ENCODE measurements at places on chromosomes 3 and 15. TPM values are rescaled to one million over a fixed set of nuclear protein-coding genes. Genes with fewer than 3 reads are reported as not detected.

DNA sequence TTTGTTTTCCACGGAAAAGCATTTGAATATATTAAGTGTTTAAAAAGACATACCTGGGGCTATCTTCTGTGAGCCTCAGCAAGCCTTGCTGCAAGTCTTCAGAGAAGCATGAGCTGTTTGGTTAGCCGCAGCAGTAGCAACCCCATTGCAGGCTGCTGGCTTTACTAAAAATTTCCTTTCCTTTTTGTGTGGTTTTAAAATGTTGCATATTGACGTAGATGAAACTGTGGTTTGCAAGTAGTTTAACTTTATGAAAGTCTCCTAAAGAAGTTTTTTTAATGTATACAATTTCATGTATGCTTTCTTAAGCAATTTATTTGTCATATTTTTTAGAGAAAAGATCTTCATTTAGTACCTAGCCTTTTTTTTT lies at the start of gene GPR171:
GPR171 (minus strand) TSS at position 166 of the 370 bp plus-strand sequence. CDS start 3,830 bp downstream, outside the sequence.
- no peak for DNase-seq

The RPL4 gene
- 7,927 TPM for total RNA-seq

DNA sequence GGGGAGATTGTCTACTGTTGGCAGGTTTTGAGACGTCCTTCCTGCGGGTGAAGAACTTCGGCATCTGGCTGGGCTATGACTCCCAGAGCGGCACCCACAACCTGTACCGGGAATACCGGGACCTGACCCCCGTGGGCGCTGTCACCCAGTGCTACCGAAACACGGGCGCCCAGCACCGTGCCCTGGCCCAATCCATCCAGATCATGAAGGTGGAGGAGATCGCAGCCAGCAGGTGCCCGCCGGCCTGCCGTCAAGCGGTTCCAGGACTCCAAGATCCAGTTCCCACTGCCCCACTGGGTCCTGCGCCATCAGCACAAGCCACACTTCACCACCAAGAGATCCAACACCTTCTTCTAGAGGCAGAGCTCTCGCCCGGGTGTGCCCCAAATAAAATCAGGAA lies 194.9 kb upstream of the EPHA6 start:
- DNase-seq: no peak

GRCh38 chr3:126758026-126758425 lies 54.0 kb downstream of the CHCHD6 start:
- no peak for DNase-seq

DNA sequence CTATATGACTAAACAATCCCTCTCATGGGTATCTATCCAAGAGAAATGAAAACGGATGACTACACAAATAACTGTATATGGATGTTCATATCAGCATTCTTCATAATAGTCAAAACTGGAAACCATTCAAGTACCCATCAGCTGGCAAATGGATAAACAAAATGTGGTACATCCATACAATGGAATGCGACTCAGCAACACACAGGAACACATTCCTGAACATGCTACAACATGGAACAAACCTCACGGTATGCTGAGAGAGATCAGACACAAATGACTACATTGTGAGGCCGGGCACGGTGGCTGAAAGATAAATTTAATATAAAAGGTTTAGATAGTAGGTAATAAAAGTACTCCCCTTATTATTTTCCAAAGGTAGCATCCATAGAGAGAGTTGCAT lies 42.6 kb downstream of the CCR4 start:
- no peak for DNase-seq

- no peak for DNase-seq
Observed at GRCh38 chr3:27990837-27991236, 250.6 kb upstream of the CMC1 start.

GRCh38 chr3:103218793-103219192 lies 784.0 kb downstream of the ZPLD1 start:
- no peak for DNase-seq

The GRAMD1C gene
- 4.1 TPM for total RNA-seq

DNA sequence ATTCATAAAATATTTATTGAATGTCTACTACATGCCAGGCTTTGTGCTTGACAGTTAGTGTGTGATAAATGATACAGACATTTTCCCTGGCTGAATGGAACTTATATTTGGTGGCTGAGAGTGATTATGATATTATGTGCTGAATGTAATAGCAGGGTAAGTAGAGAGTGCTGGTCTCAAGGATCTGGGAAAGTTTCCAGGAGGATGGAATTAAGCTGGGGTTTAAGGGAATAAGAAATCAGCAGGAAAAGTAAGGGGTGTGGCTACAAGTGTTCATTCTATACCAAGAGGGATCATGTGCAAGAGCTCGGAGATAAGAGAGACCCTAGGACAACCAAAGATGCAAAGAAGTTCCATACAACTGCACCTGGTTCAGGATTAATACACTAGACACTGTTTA lies 500.1 kb upstream of the CFAP20DC start:
- no peak for DNase-seq

The ZKSCAN7 gene
- total RNA-seq: 2.1 TPM

DNA sequence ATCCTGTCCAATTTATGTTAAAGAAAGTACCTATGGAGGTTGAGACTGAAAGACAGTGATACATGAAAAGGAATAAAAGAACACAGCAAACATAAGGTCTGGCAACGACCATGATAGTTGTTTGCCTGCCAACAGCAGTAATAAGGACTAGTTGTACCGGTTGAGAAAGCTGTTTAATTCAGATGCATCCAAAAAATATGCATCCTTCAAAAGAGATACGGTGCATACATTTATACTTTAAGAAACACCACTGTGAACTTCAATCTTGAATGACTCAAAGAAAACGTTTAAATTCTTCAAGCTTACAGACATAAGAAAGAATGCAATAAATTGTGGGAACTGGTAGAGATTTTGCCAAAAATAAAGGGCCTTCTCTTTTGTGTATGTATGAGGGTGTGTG lies 492.1 kb downstream of the NLGN1 start:
- DNase-seq: no peak

- no peak for DNase-seq
Observed at GRCh38 chr15:68765602-68766368, 54.9 kb downstream of the ANP32A start.

The SI gene
- total RNA-seq: not detected

The POPDC2 gene
- 0.08 TPM for total RNA-seq

The LTF gene
- total RNA-seq: 0.11 TPM

The SKOR1 gene
- total RNA-seq: not detected

GRCh38 chr15:81948751-81949150 lies 97.1 kb downstream of the MEX3B start:
- no peak for DNase-seq

- no peak for DNase-seq
Observed at GRCh38 chr3:9452417-9452816, 55.0 kb downstream of the SETD5 start.

GRCh38 chr3:181265750-181266333 lies 276.3 kb upstream of the DNAJC19 start:
- peak; percentile 58 for DNase-seq

- DNase-seq: no peak
Observed at GRCh38 chr3:184806567-184807271, 5.2 kb upstream of the VPS8 start.
